Activated CD4-positive, alpha-beta T cell treated with anti-CD3 and anti-CD28 coated beads, Interleukin-2, amount 50 U/mL, for 24 hours (primary cell): ENCODE measurements at places on chromosomes 12 and 14.

- no peak for DNase-seq
These were observed 24.9 kb downstream of the FBRSL1 start for GRCh38 chr12:132514838-132515237.

DNA sequence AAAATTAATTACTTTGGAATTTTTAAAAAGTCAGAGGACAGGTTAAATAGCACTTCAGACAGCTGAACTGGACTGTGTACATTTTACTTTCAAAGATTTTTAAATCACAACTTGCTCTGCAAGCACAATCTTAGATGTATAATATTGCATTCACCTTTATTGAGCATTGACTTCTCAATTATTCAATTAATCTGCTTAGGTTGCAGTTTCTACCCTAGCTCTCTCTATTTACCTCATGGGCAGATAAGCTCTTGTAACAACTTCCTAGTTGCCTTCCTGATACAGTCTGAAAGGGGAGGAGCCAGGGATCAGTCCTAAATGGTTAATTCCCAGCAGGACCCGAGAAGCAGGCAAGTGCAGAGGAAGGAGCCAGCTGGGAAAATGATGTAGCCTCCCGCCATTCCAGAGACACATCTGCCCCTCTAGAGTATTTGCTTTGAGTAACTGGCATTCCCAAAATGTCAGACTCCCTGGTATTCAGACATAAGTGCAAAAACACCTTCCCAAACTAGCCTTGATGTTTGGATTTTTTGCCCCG is 302.8 kb downstream of the GALC start:
- no peak for DNase-seq

DNA sequence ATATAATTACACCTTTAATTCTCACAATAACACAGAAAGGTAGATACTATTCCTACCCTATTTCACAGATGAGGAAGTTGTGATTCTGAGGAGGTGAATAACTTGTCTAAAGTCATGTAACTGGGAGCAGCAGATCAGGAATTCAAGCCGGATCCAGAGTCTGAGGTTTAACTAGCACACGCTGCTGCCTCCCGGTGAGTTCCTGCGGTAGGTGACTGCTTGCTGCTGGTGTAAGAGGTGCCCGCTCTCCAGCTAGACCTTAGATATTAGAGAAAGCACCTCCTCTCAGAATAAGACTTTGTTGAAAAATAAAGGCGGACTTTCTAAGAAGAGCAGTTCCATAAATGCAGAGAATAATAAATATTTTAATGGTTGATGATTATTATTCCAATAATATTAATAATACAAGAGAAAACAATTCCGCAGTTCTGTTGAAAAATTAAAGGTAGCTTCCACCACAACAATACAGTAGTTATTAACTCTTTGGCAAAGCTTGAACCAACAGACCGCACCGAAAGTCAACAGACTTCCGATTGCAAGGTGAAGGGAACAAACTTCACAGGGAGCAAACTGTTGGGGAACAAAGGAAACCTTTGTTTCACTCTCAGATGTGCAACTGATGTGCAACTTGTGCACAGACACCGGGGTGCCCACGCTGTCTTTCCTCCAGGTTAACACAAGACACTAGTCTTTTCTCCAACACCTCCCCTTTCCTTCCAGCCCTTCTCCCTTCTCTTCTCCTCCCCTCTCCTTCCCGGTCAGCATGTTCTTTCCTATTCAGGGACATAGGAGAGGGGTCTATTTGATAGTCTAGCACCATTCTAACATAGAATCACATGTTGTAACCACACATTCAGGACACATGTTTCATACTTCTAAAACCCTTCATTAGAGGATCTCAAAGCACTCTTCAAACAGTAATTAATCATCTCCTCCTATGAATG is 73.2 kb upstream of the EGLN3 start:
- no peak for DNase-seq

DNA sequence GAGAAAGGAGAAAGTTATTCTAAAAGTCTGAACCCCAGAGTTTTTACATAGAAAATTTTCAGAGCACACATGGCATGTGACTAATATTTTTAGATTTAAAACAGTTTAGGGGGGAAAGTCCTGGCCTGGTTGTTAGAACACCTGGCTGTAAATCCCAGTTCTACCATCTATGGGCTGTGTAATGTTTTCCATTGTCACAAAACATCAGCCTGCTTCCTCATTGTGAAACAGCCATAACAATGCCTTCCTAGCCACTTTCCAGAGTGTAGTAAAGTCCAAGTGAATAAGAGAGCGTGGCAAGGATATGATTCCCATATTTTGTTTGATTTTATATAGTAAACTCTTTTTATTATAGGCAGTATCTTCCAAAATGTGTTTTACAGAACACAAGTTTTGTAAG is 310.0 kb upstream of the DCN start:
- no peak for DNase-seq

- DNase-seq, result peak; percentile 26
These were observed 172.8 kb downstream of the ETV6 start for GRCh38 chr12:11822081-11822834.

- DNase-seq, result no peak
These were observed 56.1 kb downstream of the MAP1LC3B2 start for GRCh38 chr12:116615141-116615861.

DNA sequence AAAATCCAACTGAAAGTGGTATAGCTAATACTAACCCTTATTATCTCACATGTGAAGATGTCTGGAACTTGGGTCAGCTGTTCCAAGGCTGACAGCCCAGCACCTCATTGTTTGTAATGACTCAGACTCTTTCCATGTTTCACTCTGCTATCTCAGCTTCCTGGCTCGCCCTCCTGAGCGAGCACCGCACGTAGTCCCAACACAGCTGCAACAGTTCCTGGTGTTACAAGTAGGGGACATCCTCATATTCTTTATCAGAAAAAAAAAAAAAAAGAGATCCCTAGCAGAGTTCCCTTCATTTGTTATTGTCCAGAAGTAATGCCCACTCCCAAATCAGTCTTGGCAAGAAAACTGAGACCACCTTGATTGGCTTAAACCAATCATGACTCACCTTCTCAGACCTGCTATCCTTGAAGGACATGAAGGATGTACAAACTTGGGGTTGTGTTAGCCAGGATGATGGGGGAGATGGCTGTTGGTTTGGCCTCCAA is 92.5 kb downstream of the ADCK1 start:
- no peak for DNase-seq

- no peak for DNase-seq
These were observed 207.6 kb downstream of the BCL11B start for GRCh38 chr14:99064262-99064954.

DNA sequence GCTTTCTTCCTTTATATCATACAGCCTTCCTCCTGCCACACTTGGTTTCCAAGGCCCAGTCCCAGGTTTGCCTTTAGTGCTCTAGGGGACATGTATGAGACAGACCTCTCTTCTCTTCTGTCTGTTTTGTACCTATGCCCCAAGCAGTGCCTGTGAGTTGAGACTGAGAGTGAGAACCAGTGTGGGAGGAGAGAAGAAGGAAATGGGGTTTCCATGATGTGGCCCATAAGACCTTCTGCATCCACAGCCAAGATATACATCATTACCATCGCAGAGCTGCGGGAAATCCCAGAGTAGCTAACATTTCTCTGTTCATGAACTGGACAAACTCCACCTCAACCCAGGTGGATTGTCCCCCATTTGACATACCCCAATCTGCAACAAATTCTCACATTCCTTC is 2.8 kb downstream of the TESPA1 start:
- no peak for DNase-seq

GRCh38 chr14:51395361-51395849 is 155.4 kb downstream of the TMX1 start:
- DNase-seq, result no peak

- DNase-seq, result no peak
These were observed 21.8 kb upstream of the LRRK2 start for GRCh38 chr12:40203060-40203430.

DNA sequence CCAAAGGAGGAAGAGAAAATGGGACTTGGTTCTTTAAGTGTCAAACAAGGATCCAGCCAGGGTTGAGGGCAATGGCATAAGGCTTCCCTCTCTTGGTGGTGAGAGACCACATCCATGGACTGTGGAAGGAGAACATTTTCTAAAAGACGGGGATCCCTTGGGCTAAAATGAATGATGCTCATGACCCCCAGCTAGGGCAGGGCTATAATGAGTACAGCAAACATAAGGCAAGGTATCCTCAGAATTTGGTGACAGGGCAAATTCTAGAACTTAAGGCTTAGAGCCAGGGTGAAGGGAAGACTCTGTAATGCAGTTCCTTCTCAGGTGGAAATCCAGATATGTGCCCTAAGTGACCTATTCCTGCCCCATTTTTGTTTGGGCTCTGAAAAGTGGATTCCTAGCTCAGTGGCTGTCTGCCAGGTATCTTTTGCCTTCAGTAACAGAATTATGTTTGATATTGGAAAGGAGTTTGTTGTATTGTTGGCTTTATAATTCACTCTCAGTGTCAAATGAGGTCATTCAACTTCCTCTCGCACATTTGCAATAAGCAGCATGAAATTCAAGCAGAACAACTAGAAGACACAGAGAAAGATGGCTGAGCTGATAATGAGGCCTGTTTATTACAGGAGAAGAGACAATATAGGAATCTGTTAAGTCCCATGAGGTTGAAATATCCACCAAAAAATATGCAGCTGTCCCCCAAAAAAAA is 76.8 kb downstream of the DAD1 start:
- no peak for DNase-seq

DNA sequence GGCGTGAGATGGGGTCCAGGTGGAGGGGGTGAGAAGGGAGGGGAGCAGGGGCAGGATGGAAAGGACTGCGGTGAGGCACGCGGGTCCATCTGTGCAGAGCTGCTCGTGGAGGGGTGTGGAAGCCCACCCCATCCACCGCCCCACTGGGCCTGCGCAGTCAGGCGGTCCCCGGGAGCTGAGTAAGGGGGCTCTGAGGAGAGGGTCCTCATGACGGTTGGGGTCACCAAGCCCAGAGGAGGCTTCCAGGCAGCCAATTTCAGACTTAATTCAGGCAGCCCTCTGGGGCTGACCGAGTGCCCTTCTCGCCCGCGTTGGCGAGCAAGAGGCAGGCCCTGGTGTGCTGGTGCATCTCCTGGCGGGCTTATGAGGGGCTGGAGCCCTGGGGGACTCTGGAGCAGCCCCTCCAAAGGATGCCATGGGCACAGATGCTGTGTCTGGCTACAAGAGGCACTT is 115.5 kb downstream of the KIF26A start:
- no peak for DNase-seq

GRCh38 chr12:111322336-111323250 is 46.3 kb downstream of the PHETA1 start:
- DNase-seq, result no peak

GRCh38 chr14:31761325-31761724 is 200.1 kb downstream of the NUBPL start:
- DNase-seq, result no peak

GRCh38 chr12:117036547-117036946 is 62.7 kb downstream of the TESC start:
- DNase-seq, result no peak

DNA sequence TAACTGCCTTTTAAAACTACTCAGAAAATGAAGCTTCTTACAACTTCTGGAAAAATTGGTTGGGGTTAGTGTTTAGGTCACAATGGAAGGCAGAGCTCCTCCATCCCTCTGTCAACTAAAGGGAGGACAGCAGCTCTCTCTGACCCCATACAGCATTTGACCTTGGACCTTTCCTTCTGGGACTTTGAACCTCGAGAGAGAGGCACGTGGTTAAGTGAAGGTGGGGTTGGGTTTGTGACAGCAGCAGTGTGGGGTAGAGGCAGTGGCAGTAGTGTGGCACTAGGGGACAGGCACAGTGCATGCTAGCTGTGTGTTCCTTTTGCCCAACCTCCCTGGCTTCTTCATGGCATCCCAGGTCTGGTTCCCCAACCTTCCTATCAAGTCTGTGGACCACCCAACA is 9.4 kb upstream of the C12orf75 start:
- no peak for DNase-seq

- no peak for DNase-seq
These were observed 185.8 kb downstream of the SLC15A4 start for GRCh38 chr12:128637642-128638606.

DNA sequence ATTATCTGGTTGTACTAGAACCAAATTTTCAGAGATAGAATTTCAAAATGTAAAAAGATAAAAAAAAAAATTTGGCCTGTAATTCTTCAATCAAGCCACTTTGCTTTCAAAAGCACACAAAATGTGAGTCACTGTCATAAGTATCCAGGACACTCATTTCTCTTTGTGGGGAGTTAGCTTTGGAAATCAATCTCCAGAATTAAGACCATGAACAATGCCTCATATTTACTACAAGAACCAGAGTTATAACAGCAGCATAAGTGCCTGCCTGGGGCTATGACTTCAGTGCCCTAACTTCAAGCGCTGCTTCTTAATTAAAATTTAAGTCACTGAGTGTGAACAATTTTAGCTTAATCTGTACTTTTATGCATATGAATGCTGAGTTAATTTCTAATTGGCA is 162.1 kb downstream of the C12orf42 start:
- no peak for DNase-seq

- no peak for DNase-seq
These were observed 1.6 kb upstream of the SLC7A8 start for GRCh38 chr14:23185063-23185462.

GRCh38 chr12:112820796-112821195 is 29.2 kb downstream of the RPH3A start:
- DNase-seq, result no peak

GRCh38 chr12:85036733-85037132 is 582 bp downstream of the LRRIQ1 start:
- no peak for DNase-seq

DNA sequence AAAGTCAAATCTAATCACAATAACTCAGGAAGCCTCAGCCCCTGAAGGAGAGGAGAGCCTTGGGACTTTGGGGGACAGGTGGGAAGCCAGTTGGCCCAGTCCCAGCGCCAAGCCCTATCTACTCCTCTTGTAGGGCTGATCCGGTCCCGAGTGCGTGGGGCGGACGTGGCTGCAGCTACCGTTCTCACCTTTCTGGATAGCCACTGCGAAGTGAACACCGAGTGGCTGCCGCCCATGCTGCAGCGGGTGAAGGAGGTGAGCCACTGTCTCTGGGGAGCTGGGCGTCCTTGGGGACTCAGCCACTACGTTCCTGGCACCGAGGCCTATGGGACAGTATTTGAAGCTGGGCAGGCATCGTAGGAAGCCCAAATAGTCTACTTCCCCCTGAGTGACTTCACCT is 68.4 kb downstream of the GALNT16 start:
- DNase-seq, result no peak

- DNase-seq, result peak; percentile 24
These were observed 55.2 kb downstream of the FOS start for GRCh38 chr14:75333606-75334548.

- no peak for DNase-seq
These were observed 112.3 kb downstream of the OTOGL start for GRCh38 chr12:80211671-80212070.

- DNase-seq, result no peak
These were observed 29.0 kb downstream of the ATF7IP start for GRCh38 chr12:14394317-14395073.
